Mesothelial cell of epicardium (in vitro differentiated cells): ENCODE measurements at places on chromosomes 2 and 18. TPM values are rescaled to one million over a fixed set of nuclear protein-coding genes. Genes with fewer than 3 reads are reported as not detected.

GKN2 gene
- not detected in 3 replicates for total RNA-seq

EIF4E2 gene
- total RNA-seq, result 72.2 to 78.3 TPM (median 72.5 TPM) in 3 replicates

AMER3 gene
- not detected in 3 replicates for total RNA-seq

DNA sequence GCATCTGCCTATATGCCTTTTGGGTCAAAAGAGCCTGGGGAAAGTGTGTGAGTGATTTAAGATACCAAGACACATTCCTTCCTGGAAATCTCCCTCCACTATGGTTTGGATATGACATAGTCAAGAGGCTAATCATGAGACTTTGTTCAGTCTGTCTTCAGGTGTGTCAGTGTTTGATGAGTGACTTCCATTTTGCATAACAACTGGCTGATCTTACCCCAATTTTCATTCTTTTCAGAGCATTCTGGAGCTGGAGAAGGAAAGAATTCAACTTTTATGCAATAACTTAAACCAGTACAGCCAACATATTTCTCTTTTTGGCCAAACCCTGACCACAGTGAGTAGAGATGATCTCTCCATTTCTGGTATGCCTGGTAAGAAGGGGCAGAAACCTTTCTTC, 39.4 kb downstream of the SPC25 start:
- DNase-seq, result no peak

- DNase-seq, result no peak
These were observed 4.3 kb downstream of the DBI start for GRCh38 chr2:119371111-119371510.

- DNase-seq, result no peak
These were observed 212.9 kb upstream of the APCDD1 start for GRCh38 chr18:10241579-10241978.

- no peak for DNase-seq
These were observed 201.8 kb downstream of the ZFP36L2 start for GRCh38 chr2:43024515-43025011.

DNA sequence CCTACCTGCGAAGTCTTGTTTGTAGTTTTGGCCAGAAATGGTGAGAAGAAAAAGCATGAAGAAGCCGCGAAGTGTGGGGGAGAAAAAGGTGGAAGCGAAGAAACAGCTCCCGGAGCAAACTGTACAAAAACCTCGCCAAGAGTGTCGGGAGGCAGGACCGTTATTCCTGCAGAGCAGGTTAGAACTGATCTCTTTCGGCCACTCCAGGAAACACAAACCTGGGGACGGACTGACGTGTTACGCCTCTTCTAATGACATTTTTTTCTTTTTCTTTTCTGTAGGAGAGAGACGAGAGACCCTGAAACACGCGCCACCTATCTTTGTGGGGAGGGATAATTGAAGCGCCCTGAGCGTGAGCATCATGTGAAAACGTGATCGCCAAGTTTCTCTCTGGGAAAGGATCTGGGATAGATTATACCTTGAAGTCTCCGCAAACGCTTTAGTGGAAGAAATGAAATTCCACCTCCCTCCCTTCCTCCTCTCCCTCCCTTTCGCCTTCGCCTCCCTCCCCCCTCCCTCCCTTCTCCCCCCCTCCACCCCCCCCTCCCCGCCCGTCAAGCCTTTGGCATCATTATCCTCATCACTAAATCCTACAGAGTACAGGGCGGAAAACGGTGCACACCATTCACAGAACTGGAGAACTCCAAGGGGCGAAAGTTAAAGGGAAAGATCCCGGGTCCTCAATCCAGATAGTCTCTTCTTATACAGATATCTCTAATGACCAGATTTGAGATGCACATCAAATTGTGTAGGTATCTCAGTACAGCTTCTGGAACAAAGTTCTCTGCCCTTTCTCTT, at the start of gene ZEB2:
Gene ZEB2, minus strand, starts transcription at position 186 of the 798 bp plus-strand sequence. CDS start 2,769 bp downstream, outside the sequence.
- no peak for DNase-seq
